ENCODE measurements at places on chromosomes 7 and 10.

GRCh38 chr7:94873239-94873638, 34.2 kb upstream of the PPP1R9A start:
- no peak for DNase-seq

- no peak for DNase-seq
Measured at GRCh38 chr10:119320981-119321380, 113.6 kb downstream of the GRK5 start.

DNA sequence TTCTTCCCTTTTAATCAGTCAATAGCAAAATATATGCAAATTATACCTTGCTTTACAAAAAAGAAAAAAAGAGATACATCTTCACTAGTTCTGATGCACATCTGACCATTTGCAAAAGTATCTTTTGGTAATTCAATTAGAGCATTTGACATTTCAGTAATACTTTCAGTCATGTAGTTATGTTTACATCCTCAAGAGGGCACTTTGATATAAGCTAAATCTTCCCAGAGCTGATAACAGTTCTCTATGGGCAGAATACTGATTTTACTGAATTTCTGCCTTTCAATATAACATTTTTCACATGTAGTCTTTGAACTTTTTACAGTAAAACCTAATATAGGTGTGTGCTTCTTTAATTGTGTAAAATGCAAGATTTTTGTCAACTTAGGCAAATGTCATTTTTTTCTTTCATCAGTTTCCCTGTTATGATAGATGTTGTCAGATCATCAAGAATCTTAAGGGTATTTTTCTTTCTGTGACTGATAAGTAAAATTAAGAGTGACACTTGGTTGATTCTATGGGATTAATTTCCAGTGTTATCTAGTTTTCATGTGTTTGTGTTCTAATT, 703.5 kb upstream of the SEMA3D start:
- no peak for DNase-seq

- DNase-seq = no peak
Measured at GRCh38 chr10:93851169-93851568, 42.6 kb upstream of the SLC35G1 start.

DNA sequence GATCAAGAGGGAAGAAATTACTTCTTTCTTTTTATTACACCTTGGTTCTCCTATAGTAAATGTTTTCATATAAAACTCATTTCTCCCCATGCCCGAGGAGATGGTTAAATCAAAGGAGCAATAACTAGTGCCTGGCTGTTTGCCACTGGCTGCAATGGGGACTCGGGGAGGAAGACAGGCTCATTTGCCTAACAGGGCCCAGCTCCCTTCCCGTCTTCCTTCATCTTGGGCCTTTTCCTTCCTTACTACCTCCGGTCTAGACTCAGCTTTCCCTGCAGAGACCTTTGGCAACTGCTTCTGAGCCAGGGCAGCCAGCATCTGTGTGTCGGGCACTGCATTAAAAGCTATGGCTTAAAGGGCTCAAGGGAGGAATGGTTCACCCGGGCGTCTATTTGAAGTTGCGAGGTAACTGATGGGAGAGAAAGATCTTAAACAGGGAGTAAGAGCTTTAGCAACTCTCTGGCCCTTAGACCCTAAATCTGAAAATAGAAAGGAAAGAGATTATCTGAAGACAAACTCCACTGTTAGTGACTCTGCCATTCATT, 63.5 kb downstream of the CALD1 start:
- DNase-seq = no peak

DNA sequence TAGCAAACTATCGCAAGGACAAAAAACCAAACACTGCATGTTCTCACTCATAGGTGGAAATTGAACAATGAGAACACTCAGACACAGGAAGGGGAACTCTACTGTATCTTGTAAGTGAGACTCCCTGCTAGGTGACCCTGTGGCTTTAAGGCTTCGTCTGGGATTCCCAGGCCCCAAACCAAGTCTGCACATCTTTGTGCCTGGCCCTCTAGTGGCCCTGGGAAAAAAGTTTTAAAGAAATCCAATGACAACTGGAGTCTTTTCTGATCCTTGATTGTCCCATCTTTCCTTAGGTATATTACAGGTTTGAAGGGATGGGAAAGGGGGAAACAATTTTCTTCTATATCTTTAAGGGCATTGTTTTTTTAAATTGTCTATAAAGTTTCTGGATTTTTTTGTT, 10.6 kb upstream of the LIPM start:
- DNase-seq = no peak

DNA sequence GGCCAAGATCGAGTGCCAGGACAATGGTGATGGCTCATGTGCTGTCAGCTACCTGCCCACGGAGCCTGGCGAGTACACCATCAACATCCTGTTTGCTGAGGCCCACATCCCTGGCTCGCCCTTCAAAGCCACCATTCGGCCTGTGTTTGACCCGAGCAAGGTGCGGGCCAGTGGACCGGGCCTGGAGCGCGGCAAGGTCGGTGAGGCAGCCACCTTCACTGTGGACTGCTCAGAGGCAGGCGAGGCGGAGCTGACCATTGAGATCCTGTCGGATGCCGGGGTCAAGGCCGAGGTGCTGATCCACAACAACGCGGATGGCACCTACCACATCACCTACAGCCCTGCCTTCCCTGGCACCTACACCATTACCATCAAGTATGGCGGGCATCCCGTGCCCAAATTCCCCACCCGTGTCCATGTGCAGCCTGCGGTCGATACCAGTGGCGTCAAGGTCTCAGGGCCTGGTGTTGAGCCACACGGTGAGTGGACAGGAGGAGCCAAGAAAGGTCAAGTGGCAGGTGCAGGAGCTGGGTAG, 14.6 kb downstream of the FLNC start:
- DNase-seq = no peak

DNA sequence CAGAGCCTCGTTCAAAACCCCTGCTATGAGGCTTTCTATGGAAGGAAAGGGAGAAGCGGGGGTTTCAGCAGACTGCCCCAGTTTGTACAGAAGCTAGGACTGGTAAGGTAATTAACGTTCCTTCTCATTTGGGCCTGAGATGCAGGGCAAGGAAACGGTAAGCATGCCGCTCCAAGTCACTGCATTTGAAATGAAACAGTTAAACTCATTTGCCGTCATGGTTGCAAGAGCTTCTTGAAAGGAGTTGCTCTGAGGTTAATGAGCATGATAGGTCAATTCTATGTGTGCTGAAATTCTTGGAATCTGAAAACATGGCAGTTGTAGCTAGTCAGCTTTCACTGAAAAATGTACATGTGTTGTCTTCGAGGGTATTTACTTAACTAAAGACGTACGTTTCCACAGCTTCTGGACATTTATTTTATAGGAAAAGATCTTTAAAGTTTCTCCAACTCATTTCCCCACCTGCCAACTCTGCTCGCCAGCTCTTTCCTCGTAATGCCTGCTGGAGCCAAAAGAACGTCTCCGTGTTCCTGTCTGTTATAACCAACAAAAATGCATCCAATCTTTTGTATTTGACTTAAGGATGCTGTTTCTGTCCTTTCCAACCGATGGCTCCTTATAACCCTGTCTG, 73.3 kb downstream of the ADAM12 start:
- DNase-seq = no peak

DNA sequence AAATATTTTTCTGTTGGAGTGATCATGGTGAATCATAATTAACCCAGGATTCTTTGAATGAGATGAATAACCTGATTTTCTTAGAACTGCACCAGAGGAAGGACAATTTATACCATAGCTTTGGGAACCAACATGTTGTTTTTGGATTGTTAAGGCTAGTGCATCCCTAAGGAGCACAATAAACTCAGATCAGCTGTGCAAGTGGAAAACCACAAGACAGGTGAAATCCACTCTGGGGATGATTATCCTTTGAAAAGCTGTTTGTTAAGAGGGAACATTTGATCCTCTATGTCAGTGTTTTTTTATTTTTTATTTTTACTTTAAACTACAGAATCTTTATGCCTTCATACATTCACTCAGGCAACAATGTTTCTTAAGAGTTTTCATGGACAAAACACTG, 232.1 kb upstream of the PCLO start:
- DNase-seq = no peak

Measured in activated T-cell treated with anti-CD3 and anti-CD28 coated beads, Interleukin-2, amount 50 U/mL, for 48 hours (primary cell).